CD8-positive, alpha-beta T cell (primary cell): ENCODE measurements at places on chromosomes 2 and 18.

DNA sequence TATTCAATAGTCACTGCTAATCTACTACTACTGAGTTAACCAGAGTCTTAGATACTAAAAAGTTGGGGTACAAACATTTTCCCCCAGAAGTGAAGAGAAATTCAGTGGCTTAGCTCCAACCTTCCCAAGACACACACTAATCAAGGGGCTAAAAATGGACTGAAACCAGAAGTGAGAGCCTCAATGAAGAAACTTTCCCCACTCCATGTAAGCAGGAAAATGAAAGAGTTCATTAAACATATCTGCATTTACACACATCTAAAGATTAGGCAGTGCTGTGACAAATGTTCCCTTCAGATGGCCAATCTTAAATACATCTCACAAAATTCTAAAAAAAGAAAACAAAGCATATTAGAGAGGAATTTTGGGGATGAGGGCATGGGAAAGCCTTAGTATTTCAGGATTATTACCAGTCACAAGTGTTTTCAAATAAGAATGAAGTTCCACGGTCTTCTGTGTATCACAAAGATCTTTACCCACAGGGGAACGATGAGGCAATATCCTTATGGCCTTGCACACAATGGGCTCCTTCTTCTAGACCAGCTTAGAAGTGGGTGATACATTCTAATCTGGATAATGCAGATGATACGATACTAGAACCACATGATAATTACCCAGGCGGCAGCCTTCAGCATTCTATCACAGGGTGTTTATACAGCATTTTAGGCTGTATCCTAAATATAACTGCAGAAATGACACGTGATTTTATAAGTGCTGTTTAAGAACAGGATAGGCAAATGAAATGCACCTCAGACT is 17.1 kb downstream of the ANKRD44 start:
- DNase-seq = no peak

GRCh38 chr2:122635686-122636085 is 880.2 kb downstream of the TSN start:
- no peak for DNase-seq

GRCh38 chr2:233384015-233384414 is 29.7 kb downstream of the DGKD start:
- peak; percentile 35 for DNase-seq

GRCh38 chr2:241836292-241836691 is 22.4 kb downstream of the PDCD1 start:
- DNase-seq = no peak

- no peak for DNase-seq
These were observed 120.0 kb upstream of the STK17B start for GRCh38 chr2:196291426-196291825.

DNA sequence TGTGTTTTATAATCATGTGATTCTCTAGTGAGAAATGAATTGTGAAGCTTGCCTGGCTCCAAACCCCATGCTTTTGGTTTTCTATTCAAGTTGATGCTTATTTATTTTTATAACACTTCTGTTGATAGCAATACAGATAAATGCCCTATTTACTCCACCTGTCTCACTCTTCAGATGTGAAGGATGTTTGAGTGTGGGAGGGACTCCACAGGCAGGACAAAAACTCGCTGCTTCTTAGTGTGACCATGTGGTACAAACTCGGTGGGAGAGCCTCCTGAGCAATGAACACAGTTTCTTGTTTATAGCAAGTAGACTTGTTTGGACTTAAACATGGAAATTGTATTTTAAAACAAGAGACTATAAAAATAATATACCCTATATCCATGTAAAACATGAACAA is 219.7 kb downstream of the GULP1 start:
- no peak for DNase-seq

DNA sequence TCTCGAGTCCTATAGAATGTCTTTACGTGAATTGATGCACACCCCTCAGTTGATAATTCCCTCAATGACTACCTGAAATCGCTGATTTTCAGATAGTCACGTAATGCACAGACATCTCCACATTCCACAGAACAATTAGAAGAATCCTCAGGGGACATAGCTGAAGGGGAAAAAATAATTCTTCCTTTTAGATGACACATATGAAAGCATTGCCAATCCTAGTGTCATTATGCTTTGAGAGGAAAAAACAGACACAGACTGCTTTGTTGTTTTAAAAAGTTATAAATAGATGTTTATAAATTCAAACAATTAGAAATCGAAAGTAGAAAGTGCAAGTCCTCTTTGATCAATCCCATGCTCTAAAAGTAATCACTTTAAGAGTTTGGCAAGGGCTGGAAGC is 100.6 kb upstream of the FN1 start:
- DNase-seq = no peak

- no peak for DNase-seq
These were observed 40.4 kb downstream of the WDR7 start for GRCh38 chr18:56691530-56691929.

DNA sequence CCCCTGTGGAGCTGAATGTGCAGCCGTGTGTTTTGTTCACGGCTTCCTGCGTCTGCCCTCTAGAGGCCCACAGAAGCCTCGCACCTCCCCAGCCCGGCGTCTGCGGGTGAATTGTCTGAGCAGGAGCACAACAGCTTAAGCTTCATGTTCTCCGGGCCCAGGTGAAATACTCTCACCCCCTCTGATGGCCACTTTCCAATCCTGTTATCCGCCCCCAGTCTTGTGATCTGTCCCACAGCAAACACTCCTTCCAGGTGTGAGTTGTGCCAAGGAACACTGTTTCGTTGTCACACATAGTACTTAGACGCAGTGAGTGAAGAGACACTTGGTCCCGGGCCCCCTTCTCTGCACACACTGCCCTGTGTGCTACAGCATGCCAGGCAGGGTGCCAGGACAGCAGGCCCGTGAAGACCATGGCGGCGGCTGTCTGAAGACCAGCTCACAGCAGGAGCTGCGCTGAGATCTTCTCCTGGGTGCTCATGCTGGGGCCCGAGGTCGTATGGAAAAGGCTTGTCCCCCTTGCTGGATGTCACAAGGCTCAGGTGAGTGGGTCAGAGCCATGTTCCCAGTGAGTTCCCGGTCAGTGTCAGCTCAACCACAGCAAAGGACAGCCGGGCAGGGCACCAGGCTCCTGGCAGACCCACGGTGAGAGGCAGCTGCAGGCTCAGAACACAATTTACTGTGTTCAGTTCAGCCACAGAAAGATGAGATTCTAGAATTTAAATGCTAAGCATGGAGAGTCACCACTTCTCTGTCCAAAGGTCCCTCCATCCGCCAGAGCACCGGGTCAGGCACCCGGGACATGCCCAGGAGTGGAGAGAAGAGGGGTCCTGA is 6.8 kb upstream of the PXDN start:
- DNase-seq = peak; percentile 41

DNA sequence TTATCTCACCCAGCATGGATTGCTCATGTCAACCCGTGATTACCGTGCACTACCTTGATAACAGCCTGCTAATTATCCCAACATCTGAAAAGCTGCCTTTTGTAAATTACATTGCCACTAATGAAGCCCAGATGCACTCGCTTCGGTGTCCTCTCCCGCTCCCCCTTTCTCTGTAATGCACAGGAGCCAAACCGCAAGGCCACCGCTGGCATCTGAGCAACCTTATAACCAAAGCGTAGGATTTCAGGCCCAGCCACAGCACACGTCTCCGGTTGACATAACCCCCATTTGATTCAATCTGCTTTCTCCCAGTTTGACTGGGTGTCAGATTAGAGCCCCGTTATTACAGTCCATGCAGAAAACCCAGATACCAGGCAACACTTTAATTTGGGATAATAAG is 341.2 kb downstream of the ALK start:
- no peak for DNase-seq

DNA sequence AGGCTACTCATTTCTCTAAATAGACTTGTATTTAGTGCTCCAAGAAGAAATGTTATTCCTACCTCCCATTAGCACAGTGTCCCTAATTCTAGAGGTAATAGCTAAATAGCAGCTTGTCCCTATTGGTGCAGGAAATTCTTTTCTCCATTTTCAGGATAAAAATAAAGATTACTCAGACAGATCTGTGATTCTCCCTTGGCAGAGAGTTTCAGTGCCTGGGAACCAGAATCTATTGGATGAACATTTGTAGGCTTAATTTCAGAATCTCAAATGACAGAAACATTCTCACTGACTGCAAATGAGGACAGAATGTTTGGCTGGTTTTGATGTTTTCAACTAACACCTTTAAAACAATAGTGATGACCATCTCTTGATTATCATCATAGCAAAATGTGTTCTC is 33.3 kb upstream of the LGALSL start:
- DNase-seq = no peak

DNA sequence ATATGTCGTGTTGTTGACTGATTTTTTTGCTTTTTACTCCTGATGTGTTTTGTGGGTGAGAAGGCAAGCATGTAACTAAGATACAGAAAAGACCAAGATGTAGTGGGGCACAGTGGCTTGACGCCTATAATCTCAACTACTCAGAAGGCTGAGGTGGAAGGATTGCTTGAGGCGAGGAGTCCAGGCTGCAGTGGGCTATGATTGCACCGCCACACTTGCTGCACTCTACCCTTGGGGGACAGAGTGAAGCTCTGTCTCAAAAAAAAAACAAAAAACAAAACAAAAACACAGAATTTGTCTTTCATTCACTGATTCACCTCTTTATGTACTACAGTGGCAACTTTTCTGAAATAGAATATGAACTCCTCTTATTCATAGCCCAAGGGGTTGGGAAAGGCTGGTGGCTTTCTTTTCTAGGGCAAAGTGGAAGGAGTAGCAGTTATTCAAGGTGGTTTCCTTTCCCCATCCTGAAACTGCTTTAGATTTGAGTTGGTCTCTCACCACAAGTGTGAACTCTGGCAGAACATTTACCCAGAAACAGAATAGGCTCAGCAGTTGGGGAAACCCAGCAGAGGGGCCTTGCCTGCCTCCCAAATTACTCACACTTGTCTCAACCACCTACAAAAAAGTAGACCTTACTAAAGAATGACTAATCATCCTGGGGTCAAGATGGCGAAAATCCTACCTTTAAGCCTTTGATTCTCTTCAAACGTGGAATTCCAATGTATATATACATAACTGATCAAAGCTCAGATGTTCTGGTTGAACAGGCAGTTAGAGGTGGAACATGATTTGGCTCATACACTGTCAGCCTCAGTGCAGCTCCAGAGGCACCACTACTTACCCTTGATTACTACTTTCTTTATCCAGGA is 6.5 kb downstream of the TANK start:
- DNase-seq = peak; percentile 4

DNA sequence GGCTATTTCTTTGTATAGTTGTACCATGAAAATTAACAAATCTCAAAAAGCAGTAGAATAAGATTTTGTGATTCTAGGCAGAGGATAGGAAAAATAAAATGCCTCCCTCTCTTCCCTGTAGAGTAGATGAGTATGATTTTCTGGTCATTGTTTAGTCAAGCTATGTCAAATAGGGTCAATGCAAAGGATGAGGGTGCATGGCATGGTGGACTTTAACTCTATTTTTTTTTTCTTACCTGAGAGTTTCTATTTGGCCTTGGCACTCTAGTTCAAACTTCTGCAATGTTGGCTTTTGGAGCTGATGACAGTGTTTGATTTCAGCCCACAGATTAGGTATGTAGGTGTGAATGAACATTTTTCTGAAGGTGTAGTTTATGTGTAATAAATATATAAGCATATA is 224.5 kb downstream of the TRIB2 start:
- no peak for DNase-seq

GRCh38 chr18:55440988-55441387 is 147.0 kb downstream of the TCF4 start:
- DNase-seq = no peak

DNA sequence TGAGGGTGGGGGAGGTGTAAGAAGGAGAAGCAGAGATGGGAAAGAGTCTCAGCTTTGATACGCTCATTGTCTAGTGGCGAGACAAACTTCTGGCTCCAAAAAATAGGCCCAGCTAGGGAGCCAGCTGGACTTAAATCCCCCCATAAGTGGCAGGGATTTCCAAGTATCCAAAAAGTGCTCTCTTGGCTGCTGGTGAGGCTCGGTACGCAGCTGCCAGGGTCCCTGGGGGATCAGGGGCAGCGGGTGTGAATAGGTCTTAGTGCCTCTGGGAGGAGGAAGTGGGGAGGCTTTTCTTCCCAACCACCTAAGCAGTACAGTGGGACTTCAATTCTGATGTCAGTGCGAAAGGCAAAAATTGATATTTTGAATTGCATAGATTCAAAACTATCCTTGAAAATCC is 73.5 kb downstream of the ALK start:
- no peak for DNase-seq

- DNase-seq = no peak
These were observed 65.0 kb downstream of the HNMT start for GRCh38 chr2:138029276-138029675.

- DNase-seq = no peak
These were observed 1112.5 kb downstream of the TSN start for GRCh38 chr2:122867941-122868340.

DNA sequence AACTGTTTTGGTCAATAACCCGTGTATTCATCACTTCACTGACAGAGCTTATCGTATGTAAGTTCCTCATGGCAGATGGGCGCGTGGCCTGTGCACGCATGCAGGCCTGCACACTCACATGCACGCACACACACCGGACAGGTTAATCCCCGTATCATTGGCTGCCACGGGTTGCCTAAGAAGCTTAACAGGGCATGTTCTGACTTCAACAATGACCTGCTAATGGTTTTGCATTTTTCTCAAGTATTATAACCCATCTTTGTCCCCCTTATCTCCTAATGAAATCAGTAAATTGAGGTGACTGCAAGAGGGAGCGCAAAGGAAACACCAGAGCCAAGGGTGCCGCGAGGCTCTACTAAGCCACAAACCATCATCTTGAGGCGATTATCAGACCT is 399.0 kb upstream of the ID2 start:
- DNase-seq = peak; percentile 59

DNA sequence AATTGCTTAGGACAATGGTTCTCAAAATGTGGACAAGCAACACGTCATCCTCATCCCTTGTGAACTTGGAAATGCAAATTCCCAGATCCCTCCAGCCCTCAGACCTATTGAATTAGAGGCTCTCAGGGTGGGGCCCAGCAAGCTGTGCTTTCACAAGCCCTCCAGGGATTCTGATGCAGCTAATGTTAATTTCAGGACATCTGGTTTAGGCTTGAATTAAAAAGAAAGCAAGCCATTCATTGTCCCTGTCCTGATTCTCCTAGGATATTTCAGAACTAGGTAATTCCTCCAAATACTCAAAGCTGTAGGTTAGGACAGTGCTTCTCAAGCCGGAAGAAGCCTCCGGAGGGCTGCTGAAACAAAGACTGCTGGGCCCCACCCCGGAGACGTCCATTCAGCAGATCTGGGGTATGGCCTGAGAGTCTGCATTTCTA is 26.0 kb upstream of the GLI2 start:
- DNase-seq = no peak

GRCh38 chr18:58396966-58397365 is 231.9 kb downstream of the ALPK2 start:
- DNase-seq = no peak

GRCh38 chr2:233140077-233140585 is 80.0 kb downstream of the INPP5D start:
- no peak for DNase-seq

GRCh38 chr18:57767259-57768050 is 35.7 kb downstream of the ATP8B1 start:
- no peak for DNase-seq

DNA sequence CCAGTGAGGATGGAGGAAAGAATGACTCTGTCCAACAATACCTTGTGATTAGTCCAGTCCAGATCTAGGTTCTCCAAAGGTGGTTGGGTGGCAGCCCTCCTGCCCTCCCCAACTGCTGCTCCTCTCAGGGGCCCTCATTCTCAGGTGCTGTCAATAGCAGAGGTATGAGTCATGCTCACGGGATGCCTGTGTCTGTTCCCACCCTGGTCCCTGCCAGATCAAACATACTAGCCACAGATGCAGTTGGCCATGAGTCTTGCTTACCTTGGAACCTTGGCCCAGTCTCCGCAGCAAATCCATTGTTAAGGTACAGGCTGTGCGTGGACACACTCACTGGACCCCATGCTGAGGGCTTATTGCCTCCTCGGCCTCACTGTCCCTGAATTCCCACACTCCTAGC is 24.9 kb upstream of the RPIA start:
- DNase-seq = no peak
